ENCODE measurements at places on chromosomes 16 and 17.

GRCh38 chr16:86018941-86019340, 120.0 kb downstream of the IRF8 start:
- peak; percentile 6 for DNase-seq

DNA sequence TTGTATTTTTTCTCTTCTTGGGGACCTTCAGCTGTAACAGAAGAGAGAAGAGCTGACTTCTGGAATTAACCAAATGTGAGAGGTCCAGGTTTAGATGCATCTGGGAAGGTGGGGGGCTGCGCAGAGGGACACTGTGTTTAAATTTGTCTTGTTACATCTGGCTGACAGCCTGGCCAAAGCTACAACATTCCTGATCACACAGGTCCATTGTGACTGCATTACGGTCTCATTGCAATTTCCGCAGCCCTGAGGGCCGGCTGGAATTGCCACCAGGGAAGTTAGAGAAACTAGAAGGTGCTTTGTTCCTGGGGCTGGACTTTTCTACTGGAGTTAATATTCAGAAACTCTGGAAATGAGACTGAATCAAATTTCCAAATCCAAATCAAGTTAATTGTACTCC, 37.9 kb upstream of the LRRC75A start:
- no peak for DNase-seq

DNA sequence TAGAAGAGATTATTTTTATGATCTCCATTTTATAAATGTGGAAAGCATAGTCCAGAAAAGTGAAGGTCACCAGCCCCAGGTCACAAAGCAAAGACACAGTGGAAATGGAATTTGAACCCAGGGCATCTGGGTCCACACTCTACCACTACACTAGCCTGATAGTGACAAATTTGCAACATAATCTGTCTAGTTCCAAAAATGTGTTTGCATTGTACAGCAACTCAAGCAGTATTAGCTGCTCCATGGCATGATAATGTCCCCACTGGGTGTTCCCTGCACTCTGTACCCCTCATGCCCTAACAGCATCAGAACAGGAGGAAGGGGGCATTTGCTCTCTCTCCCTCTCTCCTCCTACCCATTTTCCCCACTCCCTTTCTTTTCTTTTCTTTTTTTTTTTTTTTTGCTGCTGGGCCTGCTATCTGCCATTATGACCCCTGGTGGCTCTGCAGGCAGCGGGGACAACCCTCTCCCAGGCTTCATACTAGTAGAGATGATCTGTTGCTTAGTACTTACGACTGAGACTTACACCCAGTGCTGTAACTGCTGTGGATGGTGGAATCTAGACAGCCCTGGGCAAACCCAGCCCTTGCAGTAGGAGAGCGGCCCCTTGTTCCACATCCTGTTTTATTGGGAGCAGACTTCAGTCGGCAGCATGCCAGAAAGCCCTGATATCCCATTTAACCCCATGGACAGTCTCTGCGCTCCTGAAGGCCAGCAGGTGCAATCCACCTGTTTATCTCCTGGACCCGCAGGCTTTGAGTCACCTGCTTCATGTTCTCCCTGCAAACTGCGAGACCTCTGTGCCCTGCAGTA, 306.3 kb downstream of the SOX9 start:
- DNase-seq, result no peak

- no peak for DNase-seq
Observed at GRCh38 chr17:13879961-13880466, 189.3 kb upstream of the COX10 start.

DNA sequence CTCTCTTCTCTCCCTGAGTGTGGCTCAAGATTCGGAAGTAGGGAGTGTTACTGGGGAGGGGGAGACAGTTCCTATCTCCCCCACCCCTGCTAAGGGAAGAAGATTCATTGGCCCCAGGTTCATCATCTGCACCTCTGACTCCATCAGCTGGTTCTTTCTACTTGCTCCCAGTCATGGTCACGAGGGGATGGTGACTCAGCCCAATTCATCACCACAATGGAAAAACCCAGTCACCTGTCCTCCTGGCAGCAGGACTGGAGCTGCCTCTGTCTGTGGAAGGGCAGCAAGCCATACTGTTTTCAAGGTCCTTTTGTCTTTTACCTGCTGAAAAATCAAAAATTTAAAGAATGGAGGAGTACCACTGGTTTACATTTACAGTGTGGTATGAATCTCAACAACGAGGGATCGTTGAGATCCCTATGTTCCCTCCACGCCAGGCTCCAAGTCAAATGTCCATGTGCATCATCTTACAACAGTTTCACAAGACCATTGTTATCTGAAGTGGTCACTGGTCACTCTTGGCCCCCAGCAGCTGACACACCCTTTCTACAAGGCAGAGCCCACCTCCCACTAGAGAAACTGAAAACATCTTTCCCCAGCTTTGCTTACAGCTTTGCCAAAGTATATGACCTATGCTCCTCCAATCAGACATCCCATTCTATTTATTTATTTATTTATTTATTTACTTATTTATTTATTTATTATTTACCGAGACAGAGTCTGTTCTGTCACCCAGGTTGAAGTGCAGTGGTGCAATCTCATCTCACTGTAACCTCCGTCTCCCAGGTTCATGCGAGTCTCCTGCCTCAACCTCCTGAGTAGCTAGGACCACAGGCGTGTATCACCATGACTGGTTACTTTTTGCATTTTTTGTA, 40.4 kb upstream of the NDRG4 start:
- DNase-seq, result peak; percentile 52
